ENCODE measurements at places on chromosomes 2 and 18.

DNA sequence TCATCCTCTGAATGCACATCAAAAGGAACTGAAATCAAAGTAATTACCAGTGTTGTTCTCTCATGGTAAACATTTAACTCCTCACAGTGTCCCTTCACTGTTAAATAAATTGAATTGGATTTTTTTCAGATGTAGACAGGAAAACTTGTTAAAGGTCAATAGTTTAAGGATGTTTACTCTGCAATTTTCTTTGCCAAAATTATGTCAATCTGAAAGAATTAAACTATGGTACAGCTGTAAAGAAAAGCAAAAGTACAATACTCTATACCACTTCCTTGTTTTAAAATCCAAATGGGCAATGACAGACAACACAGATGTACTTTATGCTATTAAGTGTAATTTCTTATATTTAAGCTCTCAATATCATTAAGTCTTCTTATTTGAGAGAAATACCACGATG is 153.2 kb downstream of the WDPCP start:
- no peak for DNase-seq

DNA sequence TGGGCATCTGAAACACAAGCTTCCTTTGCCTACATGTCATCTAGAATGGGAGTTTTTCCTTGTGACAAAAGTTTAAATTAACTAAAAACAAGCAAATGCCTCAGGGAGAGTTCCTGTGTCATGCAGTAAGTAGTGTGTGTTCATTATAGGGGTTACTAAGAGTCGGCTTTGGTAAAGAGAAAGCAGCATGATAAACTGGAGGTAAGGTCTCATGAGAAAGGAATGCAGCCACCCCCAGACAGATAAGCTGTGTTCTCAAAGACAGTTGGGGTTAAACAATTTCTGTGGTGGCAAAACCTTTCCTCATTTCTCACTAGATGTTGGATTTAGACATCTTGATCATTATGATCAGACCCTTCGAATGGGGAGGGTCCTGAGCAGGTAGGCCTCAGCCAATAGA is 129.7 kb downstream of the MAP4K4 start:
- DNase-seq = no peak

DNA sequence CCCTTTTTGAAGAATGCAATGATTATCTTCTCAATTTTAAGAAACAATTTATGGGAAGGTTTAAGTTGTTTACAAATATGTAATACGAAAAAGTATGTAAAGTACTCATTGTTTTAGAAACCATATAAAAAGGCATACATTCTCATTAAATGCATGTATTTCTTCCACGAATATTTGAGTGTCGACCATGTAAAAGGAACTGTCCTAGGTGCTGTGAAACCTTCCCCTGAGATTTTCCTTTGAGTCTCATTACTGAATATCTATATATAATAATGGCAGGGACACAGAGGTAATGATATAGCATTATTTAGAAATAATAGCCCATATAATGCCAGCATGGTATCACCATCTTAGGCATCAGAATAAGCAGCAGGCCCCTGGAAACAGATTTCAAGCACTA is 239.3 kb downstream of the ERBB4 start:
- DNase-seq = no peak

DNA sequence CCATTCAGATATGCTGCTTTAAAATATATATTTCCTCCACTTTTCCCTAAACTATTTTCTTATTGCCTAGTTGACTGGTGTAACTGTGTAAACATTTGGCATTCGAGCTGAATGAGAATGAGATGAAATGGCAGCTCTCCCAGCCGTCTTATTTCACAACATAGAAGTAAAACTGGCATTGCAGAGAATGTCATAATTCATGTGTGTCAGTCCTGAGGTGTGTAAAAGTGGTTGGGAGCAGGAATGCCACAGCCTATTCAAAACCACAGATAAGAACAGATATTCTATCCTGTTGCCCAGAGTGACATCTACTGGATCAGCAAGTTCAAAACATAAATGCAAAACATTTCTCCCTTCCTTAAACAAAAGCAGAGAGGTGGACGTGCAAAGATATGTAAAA is 565.5 kb upstream of the CHAC2 start:
- no peak for DNase-seq

DNA sequence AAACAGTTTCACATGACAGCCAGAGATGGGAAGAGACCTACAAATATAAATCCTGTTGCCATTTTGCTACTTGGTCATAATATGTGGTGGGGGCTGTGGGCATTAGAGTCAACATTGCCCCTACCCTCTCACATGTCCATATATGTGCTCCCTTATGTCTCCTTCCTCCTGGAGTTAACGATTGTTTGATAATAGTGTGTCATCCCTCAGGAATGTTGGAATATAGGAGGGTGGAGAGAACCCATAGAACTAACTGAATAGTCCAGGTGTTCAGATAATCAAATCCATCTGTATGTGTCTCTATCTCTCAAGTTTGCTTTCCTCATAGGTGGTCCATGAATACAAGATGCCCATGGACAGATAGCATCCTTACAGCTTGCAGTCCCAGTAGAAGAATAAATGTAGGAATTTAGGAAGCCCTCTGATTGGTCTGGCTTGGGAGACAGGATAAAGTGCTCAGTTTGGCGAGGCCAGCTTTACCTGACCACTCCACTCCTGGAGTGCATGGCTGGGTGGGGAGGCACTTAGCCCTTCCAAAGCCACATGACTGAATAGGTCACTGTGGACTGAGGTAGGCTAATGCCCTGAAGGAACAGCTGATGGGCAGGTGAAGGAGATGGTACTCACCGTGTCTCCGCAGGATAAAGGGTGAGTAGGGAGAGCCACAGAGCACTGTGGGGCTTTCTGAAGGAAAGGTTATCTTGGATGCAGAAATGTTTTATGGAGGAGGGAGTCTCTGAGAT is 166.9 kb downstream of the CDCA7 start:
- DNase-seq = no peak

GRCh38 chr2:120388222-120389035 is 42.5 kb downstream of the INHBB start:
- DNase-seq = peak; percentile 4

GRCh38 chr18:8301427-8302172 is 307.6 kb upstream of the RAB12 start:
- no peak for DNase-seq

- no peak for DNase-seq
These were observed 317.6 kb downstream of the CTNNA2 start for GRCh38 chr2:79830501-79830900.

- DNase-seq = no peak
These were observed 43.9 kb upstream of the PLB1 start for GRCh38 chr2:28451793-28452533.

- DNase-seq = peak; percentile 61
These were observed 56.6 kb downstream of the EPG5 start for GRCh38 chr18:45910405-45911023.

DNA sequence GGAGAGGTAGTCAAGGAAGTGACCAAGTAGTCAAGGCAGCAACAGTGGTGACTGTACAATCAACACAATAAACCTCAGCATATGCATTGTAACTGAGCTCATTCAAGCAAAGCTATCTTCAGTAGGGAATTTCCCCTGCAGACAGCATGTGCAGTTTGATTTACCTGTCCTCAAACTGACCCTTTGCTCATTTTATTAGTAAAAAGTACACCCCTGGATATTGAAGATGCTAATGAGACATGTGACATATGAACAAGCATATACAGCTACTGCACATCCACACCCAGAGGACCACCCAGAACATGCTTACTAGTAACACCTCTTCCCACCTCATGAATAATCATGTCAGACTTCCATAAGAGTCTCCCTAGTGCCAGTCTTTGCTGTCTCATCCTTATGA is 15.4 kb downstream of the C2orf81 start:
- no peak for DNase-seq

- DNase-seq = no peak
These were observed 78.9 kb downstream of the CERS6 start for GRCh38 chr2:168534926-168535325.

- no peak for DNase-seq
These were observed 297.4 kb downstream of the CALCRL start for GRCh38 chr2:187150670-187151069.

GRCh38 chr18:62715759-62716615 is 646 bp downstream of the PHLPP1 start:
- DNase-seq = peak; percentile 67

DNA sequence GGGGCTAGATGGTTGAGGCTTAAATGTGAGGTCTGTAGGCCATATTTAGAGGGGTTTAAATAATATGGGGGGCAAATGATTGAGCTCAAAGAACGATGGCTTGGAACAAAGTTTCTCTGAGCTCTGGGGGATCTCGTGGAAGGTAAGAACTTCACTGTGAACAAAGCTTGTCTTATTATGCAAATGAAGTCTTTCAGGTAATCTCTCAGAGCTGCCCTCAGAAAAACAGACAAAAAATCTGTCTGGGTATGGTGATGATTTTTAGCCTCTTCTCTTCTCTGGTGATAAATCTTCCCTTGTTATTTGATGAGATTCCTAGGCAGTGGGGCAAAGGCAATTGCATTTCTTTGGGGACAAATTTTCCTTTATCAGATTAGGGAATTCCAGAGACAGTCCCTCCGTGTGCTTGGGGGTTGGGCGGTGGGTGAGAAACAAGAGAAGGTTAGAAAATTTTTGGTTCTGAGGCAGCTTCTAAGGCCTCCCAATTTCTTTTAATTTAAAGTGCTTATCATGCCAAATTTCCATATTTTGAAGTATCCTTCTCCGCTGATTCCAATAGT is 760.4 kb downstream of the TSN start:
- DNase-seq = no peak

DNA sequence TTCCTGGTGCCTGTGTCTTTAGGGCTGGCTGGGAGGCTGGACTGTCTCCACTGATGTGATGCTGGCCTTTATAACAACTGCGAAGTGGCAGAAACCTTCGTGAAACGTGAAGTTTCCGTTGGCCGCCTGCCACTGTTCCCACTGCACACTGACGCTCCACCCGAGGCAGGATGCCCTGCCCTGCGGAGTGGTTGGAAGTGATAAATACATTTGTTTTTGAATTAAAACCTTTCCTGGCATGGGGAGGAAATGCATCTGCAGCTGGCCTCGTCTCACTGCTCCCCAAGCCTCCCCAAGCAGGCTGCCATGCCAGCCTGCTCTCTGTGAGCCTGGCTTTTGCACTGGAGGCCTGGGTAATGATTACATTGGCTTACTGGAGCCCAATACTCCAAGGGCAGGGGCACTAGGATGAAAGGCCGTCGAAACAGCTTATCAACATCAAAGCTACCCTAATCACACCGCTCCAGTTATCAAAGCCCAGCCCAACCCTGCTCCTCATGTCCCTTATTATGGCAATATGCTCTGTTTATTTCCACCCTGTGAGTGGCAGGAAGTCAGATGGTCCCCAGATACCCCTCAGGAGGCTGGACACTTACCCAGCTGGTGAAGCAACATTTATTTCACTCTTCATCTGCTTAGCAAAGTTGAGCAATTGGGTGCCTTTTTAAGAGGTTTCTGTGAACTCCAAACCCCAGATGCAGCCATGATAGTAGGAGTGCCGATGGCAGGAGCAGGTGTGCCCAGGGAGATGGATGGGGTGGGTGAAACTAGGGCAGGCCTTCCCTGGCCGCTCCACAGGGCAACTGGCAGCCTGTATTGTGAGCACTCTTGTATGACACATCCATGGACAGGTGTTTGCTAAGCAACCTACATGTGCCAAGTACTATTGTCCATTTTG is 97.4 kb upstream of the ITGA6 start:
- no peak for DNase-seq

- DNase-seq = no peak
These were observed 53.0 kb upstream of the ASAP2 start for GRCh38 chr2:9153643-9153980.

DNA sequence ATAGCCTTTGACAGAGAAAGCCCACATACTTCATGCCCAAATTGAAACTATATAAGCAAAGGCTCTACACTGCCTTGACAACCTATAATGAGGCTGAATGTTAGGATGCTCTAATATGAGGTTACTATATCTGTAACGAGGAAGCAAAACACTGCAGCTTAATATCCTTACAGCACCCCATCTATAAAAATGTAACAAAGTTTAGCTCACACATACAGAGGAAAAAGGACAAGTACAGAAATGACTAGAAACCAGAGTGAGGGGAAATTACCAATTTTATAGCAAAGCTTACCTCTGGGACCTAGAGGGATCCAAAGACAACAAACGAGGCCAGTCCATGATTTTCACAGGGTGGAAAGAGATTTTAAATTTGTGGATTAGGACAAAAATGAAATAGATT is 138.5 kb downstream of the COL4A4 start:
- DNase-seq = no peak

Data from activated T-cell treated with anti-CD3 and anti-CD28 coated beads, Interleukin-2, amount 50 U/mL, for 1 hour (primary cell).